Fibroblast of skin of scalp (primary cell): ENCODE measurements at places on chromosomes 5 and 9.

- peak; percentile 62 for DNase-seq
Measured at GRCh38 chr9:115071176-115071575, 46.8 kb downstream of the TNC start.

GRCh38 chr9:30982301-30982700 lies 1402.1 kb upstream of the ACO1 start:
- DNase-seq, result no peak

GRCh38 chr9:7376833-7377232 lies 422.7 kb downstream of the DMAC1 start:
- DNase-seq, result peak; percentile 70

- no peak for DNase-seq
Measured at GRCh38 chr5:172999974-173000373, 16.4 kb downstream of the ATP6V0E1 start.

- DNase-seq, result peak; percentile 77
Measured at GRCh38 chr5:72470826-72471225, 36.4 kb downstream of the ZNF366 start.

GRCh38 chr9:21408817-21409216 lies at the start of gene IFNA8:
Gene IFNA8 (plus strand): TSS chr9:21409117. CDS start chr9:21409177, 60 bp downstream.
- no peak for DNase-seq

- DNase-seq, result no peak
Measured at GRCh38 chr5:32210151-32210550, 36.0 kb upstream of the GOLPH3 start.

- no peak for DNase-seq
Measured at GRCh38 chr9:7921545-7922197, 122.1 kb upstream of the DMAC1 start.

DNA sequence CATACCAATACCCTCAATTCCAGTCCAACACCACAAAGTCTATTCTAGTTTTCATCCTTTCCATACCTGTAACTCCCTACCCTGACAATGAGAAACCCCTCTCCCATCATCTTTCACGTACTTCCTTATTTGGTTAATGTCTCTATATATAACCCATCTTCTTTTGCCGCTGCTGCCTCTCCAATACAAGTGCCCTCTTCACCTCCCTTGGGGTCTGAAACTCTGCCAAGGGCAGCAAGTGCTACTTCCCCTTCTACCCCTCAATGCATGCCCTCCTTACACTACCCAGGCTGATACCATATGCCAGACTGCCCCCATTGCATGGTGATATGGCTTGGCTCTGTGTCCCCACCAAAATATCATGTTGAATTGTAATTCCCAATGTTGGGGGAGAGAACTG lies 24.4 kb upstream of the SMIM15 start:
- DNase-seq, result no peak

- DNase-seq, result peak; percentile 33
Measured at GRCh38 chr5:73232266-73233041, 59.5 kb downstream of the TMEM174 start.

- DNase-seq, result peak; percentile 95
Measured at GRCh38 chr9:78871452-78872331, 574.8 kb downstream of the PSAT1 start.

- DNase-seq, result peak; percentile 1
Measured at GRCh38 chr5:166845044-166845443, 1446.4 kb upstream of the WWC1 start.

DNA sequence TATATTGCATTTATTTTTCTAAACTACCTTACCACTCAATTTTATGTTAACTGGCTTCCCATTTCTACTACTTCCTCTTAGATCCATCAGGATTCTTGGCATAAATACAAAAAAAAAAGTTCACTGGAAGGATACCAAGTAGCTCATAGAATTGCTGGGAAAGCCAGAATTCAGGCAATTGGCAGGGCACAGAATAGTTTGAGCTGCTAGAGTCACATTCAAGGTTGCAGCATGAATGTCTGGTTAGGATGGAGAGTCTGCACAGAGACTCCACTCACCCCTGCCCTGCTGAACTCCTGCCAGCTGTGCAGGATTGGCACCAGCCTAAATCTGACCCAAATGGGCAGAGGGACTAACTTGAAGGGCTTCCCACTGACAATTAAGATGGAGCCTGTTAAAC lies 4.9 kb upstream of the AMACR start:
- peak; percentile 60 for DNase-seq

GRCh38 chr9:26904070-26904469 lies 11.5 kb upstream of the CAAP1 start:
- no peak for DNase-seq

DNA sequence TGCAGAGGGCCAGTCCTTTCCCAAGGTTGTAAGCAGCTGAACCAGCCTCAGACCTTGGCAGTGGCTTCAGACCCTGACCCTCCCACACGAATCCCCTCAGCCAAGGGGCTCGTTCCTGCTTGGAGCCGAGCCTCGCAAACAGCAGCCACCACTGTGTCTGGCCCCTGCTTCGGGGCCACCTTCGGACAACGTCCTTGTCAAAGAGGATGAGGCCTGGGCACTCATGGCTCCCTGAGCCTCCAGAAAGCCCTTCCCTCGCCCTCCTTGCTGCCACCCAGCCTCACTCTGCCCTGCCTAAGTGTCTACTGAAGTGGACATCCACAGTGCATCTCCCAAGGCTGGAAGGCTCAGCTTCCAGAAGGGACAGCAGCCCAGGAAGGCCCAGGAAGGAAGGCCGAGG lies 161.7 kb downstream of the OLFM1 start:
- DNase-seq, result no peak
